T-helper 17 cell (primary cell): ENCODE measurements at places on chromosomes 4 and X.

DNA sequence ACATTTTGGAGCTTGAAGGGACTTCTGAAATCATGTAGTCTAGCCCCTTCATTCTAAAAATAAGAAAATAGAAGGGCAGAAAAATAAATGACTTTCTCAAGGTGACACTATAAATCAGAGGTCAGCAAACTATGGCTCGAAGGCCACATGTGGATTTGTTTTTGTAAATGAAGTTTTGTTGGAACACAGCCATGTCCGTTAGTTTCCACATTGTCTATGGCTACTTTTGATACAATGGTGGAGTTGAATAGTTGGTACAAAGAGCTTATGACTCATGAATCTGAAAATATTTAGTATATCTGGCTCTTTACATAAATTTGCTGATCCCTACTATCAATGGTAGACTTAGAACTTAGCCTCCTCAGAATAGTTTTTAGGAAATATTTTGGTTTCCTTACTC is 302.4 kb upstream of the PRPS2 start:
- no peak for DNase-seq

DNA sequence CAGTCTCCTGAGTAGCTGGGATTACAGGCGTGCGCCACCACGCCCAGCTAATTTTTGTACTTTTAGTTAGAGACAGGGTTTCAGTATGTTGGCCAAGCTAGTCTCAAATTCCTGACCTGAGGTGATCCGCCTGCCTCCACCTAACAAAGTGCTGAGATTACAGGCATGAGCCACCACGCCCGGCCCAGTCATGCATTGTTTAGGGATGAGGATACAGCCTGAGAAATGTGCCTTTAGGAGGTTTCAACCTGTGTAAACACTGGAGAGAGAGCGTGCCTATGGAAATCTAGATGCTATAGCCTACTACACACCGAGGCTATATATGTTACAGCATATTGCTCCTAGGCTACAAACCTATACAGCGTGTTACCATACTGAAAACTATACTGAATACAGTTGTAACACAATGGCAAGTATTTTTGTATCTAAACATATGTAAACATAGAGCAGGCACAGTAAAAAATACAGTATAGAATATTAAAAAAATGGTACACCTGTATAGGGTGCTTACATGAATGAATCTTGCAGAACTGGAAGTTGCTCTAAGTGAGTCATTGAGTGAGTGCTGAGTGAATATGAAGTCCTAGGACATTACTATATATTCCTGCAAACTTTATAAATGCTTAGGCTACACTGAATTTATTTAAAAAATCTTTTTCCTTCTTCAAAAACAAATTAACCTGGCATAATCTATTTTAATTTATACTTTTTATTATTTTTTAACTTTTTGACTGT is 588.2 kb upstream of the ADGRL3 start:
- DNase-seq: no peak

GRCh38 chr4:159071178-159071968 is 31.5 kb upstream of the RAPGEF2 start:
- no peak for DNase-seq

GRCh38 chr4:124945422-124945821 is 232.9 kb upstream of the ANKRD50 start:
- no peak for DNase-seq

DNA sequence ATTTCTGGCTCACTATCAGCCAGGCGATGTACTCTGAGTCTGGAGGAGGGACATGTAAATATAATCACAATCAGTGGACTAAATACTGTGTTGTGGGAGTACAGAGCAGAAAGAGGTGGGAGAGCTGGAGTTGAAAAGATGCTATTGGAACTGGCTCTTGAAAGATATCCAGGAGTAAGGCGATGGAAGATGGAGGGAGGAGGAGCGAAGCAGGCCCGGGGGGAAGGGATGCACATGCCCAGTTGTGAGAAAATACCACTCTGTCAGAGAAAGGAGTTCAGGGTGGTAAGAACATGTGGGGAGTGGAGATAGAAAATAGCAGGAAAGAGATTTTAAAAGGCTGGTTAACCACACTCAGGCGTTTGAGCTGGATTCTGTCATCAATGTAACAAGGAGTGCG is 216.9 kb upstream of the ETNPPL start:
- DNase-seq: no peak

DNA sequence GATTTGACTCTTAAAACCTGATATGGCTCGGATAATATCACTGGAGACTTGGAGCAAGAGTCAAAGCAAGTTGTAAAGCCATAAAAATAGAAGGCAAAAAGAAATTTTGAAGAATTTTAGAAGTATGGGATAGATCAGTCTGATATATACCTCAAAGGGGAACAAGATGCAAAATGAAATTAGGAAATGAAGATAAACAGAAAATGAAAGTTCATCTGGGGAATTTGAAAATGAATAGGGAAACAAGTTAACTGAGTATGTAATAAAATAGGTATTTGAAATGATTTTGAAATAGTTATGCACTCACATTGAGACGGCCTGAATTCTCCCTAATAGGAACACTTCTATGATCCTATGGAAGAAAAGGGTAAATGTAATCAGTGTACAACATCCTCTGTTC is 5.7 kb downstream of the CYP2U1 start:
- DNase-seq: no peak

DNA sequence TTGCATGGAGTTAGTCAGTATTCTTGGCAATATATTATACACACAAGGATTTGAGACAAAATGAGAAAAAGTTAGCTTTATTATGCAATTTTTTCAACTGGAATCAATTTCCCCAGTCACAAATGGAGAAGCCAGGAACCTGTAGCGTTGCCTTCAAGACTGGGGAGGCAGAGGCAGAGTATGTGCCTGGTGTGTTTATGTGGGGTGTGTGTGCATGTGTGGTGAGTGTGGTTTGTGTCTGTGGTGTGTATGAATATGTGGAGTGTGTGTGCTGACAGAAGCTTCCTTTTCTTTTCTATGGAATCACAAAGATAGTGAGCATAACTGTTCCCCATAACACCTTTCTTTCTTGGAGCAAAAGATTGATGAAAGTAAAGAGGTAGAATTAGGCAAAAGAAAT is 37.0 kb downstream of the TNIP3 start:
- DNase-seq: no peak

DNA sequence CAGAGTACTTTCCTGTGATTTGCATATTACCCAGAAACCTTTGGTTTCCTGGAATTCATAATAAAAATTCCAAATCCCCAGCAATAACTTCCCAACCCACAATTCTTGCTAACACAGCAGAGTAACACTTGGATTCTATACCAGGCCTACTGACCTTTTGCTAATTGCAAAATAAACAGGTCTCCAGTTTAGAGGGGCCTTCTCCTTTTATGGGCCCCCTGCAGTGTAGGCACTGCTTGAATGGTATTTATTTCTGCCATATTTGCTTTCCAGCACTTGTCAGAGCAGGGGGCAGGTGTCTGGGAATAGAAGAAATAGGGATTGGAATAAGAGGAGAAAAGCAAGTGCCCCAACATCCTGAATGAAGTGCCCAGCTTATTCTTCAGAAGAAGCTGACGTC is 25.3 kb upstream of the GPC3 start:
- no peak for DNase-seq

GRCh38 chr4:78336093-78336943 is 215.3 kb upstream of the ANXA3 start:
- DNase-seq: no peak

GRCh38 chr4:1902243-1902642 is 31.1 kb downstream of the NSD2 start:
- DNase-seq: no peak

GRCh38 chr4:24878636-24879016 is 34.2 kb downstream of the CCDC149 start:
- DNase-seq: no peak

- no peak for DNase-seq
Observed at GRCh38 chrX:133056341-133056740, 40.6 kb downstream of the USP26 start.

DNA sequence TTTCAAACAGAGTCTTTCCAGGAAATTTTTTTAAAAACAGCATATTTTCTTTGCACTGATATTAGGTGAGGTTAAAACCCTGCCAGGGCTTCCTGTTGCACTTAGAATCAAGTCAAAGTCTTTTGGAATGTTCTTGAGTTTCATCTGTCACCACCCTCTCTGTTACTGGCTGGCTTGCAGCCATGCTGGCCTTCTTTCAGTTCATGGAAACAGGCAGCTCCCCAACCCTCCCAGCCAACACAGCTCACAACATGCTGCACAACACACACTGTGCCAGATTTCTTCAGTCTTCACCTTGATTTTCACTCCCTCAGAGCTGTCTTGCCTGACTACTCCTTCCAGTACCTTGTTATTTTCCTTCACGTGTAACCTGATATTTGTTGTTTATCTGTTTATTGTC is 129.5 kb downstream of the KCNIP4 start:
- DNase-seq: no peak

GRCh38 chrX:154050113-154050495 is 30.4 kb upstream of the IRAK1 start:
- no peak for DNase-seq

DNA sequence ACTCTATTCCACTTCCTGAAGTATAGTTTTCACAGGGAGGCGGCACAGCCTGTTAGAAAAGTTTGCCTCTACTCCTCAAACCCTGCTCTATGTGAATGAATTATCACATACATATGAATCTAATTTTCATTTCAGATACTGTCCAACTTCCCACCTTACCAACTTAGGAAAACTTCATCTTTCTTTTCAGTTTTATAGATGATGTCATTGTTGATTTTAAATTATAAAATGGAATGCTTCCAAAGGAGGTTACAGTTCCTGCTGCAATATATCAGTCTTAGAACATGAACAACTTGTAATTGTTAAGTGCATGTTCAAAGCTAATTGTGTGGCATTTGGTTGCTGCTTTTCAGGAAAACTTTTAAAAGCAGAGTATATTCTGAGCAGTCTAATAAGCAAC is 92.4 kb downstream of the NEUROG2 start:
- no peak for DNase-seq

DNA sequence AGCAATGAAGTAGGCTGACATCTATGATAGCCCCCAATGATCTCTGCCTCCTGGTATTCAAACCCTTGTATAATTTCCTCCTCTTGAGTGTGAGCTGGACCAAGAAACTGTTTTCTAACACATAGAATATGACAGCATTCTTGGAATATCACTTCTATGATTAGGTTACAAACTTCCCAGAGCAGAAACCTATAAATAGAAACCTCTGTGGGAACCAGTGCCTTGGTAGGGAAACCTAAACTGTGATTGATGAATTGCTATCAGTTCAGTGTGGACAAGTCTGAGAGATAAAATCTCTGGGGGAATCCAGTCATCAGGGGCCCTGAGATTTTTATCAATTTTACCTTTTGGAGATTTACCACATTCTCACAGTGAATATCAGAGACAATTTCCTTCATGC is 756.5 kb upstream of the AGA start:
- DNase-seq: no peak

GRCh38 chrX:39492497-39493162 is 605.1 kb downstream of the BCOR start:
- no peak for DNase-seq

GRCh38 chrX:40090050-40090804 is 7.5 kb downstream of the BCOR start:
- DNase-seq: no peak
